Posterior cingulate gyrus (tissue), 11 donors: ENCODE measurements at places on chromosomes 11 and 22.

- no peak for DNase-seq
Observed at GRCh38 chr11:57566005-57566904, 1.2 kb downstream of the UBE2L6 start.

- no peak for DNase-seq
Observed at GRCh38 chr11:120681434-120682331, 170.1 kb downstream of the GRIK4 start.

GRCh38 chr11:2415601-2416380 lies 15.2 kb downstream of the TSSC4 start:
- no peak for DNase-seq

- DNase-seq = no peak
Observed at GRCh38 chr11:5593146-5593545, 3.3 kb upstream of the TRIM6 start.

DNA sequence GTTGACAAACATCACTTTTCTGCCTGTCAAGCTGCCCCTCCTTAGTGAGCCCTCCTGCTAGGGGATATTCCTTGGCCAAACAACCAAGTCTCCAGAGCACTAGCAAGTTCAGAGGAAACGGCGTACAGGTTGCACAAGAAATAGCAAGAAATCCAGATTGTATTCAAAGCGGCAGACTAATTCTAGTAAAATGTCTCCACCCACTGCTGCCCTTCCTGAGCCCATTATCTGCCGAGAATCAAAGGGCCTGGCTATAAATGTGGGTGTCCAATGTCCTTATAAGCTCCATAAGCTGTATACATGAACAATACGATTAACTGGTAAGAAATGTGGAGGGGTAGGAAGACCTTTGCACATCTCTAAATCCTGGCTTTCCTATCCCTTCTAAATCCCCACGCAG lies 44.0 kb upstream of the AKIP1 start:
- DNase-seq = no peak

DNA sequence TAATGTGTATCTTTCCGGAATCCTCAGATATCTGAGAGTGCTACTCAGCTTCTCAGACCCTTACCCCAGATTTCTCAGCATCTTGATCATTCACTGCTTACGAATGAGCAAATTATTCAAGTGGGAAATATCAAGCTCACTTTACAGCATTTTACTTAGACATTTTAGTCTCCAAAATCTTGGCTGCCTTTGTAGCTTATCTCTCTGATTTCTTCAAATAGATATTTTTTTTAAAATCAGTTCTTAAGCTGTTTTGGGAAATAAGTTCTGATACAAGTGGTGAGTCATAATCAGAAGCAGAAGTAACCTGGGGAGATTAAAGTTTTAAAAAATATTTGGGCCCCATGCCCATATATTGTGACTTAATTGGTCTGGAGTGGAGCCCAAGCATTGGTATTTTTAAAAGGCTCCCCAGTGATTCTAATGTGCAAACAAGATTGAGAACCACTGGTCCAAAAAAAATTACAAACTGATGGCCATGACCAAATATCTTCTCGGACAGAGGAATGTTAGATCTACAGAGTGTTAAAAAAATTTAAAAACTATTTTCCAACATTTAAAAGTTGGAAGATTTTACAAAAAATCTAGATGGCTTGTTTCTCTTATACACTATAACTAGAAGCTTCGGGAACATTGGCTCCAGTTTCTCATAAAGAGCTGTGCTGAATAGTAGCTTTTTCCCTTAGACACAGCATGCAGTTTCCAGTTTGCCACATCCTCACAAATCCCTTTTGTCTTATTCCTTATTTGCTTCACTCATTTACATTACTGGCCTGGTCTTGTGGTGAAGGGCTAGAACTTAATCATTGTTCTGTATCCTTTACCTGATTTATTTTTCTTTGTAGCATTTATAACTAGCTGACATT lies 87.8 kb upstream of the BMAL1 start:
- DNase-seq = no peak

DNA sequence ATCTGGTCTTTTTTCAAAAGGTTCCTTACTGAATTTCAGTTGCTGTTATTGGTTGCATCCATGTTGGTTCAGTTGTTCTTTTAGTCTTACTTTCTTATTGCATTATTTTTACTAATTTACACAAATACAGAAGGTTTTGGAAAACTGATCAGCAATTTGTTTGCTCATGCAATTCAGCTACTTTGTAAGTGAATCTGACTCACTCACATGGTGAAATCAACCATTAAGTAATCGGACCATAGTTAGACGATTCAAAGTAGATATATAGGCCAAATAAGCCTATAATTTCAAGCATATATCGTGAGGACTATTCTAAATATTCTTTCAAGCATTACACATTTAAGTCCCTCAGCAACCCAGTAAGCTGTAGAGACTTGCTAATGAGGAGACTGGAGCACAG lies 41.7 kb downstream of the CCDC83 start:
- DNase-seq = no peak

DNA sequence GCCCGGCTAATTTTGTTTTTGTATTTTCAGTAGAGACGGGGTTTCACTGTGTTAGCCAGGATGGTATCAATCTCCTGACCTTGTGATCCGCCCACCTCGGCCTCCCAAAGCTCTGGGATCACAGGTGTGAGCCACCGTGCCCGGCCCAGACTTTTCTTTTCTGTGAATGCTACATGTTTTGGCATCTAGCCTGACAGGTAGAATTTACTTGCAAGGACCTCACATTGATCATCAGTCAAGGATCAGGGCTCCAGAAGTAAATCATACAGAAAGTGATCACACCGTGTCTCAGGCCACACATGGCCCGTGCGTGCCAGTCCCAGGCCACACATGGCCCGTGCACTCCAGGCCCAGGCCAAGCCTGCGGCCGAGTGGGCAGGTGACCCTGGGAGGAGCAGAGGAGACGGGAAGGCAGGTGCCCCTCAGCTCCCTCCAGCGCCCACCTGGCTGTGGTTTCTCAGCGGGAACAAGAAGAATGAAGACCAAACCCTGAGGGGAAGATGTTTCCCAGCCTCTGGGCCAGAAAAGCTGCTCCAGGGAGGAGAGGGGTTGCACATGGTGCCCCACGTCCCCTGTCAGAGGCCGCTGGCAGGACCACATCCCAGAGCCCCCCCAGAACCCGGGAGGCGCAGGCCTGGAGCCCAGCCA lies 76.2 kb downstream of the BRD1 start:
- DNase-seq = no peak

DNA sequence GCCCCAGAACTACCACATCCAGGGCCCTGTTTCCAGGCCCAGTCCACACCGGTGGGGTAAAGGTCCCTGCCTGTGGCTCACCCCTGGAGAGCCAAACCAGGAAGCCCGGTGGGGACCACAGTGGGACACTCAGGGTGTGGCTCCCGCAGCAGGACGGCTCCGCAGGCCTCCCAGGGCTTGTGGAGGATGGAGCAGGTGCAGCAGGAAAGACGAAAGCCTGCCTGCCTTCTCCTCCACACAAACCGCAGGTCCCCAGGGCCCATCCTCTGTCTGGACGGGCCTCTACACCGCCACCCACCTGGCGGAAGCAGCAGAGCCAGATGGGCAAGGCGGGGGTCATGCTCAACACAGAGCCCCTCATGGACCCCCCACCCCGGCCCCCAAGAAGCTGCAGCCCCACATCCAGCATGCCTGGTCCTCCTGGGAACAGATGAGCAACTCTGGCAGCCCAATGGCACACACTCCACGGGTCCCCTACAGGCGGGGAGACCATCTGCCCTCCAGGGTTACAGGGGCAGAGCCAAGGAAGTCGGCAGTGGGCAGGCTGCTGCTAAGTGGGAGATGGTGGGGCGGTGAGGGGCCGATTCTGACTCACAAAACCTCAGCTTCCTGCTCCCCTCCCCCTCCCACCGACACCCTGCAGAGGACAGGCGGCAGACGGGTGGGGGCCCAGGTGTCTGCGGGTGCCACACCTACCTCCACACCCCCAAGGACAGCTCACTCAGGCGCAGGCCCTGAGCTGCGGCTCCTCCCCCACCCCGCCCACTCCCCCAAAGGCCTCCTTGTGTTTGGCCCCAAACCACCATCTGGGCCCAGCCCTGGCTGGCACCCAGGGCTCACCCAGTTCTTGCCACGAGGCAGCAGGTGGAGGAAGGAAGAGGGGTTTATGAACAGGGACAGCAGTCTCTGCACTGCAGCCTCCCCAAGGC lies 5.2 kb downstream of the SBF1 start:
- DNase-seq = no peak

- peak; percentile 3 for DNase-seq
Observed at GRCh38 chr11:2691991-2692875, 7.6 kb downstream of the KCNQ1OT1 start.

DNA sequence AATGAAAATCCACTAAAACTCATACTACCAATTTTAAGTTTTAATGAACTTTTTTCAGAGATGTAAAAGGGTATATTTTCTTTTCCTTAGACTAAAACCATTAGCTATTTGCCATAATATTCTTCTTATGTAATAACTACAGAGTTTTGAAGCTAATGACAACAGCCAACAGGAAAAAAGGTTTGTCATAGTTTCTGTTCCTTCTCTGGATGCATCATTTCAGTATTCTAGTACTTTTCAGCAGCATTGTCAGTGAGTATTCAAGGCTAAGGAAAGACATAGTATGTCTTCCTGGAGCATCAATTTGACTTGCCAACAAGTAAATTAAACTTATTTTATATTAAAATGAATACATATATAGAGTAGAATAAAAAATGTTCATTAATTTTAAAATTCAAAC lies 166.0 kb downstream of the METTL15 start:
- no peak for DNase-seq
